ENCODE measurements at places on chromosomes 7 and 10. TPM values are rescaled to one million over a fixed set of nuclear protein-coding genes. Genes with fewer than 3 reads are reported as not detected.

Gene NME8
- not detected for total RNA-seq

Gene SPDYE16
- total RNA-seq = not detected

DNA sequence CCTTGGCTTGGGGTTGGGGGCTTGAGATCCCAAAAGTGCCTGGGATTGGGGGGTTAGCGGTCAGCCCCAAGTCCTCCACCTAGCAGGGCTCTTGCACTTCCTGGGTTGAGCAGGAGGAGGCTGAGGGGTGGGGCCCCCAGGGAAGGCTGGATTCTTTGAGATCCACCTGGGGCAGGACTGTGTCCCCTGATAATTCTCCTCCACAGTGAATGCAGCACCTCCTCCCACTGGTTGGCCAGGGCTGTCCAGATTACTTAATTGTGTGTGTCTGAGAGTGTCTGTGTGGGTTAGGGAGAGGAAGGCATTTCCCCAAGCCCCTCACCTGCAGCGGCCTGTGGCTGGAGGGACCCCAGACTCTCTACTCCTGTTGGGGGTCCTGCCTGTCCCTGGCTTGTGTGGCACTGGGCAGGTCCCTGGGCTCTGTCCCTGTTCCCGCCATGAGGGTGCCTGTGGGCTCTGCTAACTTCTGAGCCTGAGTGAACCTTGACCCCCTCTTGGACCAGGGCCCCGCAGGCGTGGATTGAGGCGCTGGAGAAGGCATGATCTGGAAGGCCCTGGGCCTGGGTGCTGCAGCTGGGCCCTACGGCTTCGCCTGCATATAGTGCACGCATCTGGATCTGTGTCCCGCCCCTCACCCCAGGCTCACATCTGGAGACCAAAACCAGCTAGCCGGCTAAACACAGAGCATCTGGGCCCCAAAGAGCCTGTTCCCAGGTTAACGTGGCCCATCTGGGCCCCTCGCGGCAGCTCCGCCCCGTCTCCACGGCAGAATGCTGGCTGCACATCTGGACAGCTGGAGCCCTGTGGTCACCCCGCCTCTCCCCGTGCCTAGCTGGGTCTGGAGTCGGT is 10.4 kb downstream of the TMEM270 start:
- DNase-seq = no peak

DNA sequence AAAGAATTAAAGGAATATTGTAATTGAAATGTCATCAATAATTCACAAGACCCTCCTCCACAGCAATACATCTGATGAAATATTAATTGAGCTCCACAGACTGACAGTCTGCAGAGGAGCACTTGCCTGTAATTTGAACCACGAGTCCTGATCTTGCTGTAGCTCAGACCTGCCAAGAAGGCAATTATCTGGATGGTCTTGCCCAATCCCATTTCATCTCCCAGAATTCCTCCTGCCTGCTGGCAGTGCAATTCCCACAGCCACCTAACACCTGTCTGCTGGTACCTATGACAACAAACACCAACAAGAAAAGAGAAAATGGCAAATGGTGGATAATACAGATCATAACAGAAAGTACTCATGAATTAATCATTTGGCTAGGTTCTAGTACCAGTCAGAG is 38.5 kb downstream of the ERCC6 start:
- no peak for DNase-seq

GRCh38 chr7:143419880-143420279 is 11.2 kb upstream of the EPHA1 start:
- DNase-seq = peak; percentile 51

Data from bronchial epithelial cell (primary cell).